ENCODE measurements at places on chromosomes 11 and 22. TPM values are rescaled to one million over a fixed set of nuclear protein-coding genes. Genes with fewer than 3 reads are reported as not detected.

UFD1 gene
- 76.2 TPM for total RNA-seq

MRGPRE gene
- not detected for total RNA-seq

TKFC gene
- 32.2 TPM for total RNA-seq

ARVCF gene
- total RNA-seq: 24.2 TPM

GRM5 gene
- total RNA-seq: 0.41 TPM

OR6T1 gene
- not detected for total RNA-seq

SLC29A2 gene
- total RNA-seq: 2.6 TPM

PLEKHA7 gene
- total RNA-seq: 0.92 TPM

HTR3A gene
- total RNA-seq: not detected

FXYD6 gene
- 0.53 TPM for total RNA-seq

CBLIF gene
- not detected for total RNA-seq

VPS11 gene
- total RNA-seq: 30.1 TPM

GRCh38 chr22:48951836-48952235 lies 875.8 kb downstream of the BRD1 start:
- H3K36me3 ChIP-seq: no peaks in the 10 kb centered on the region
- no peak overlapping the region for H3K4me3 ChIP-seq
- no peaks in the 10 kb centered on the region for H3K4me1 ChIP-seq
- H3K27ac ChIP-seq: no peak overlapping the region
- H3K27me3 ChIP-seq: peaks cover 9% of the 10 kb centered on the region

GRCh38 chr11:118437208-118438125 lies 1.2 kb downstream of the KMT2A start:
- peak overlapping the region; percentile 93 for H3K4me3 ChIP-seq
- H3K27me3 ChIP-seq: no peaks in the 10 kb centered on the region
- peaks cover 60% of the 10 kb centered on the region for H3K4me1 ChIP-seq
- H3K27ac ChIP-seq: peak overlapping the region; percentile 94
- H3K36me3 ChIP-seq: no peaks in the 10 kb centered on the region

DNA sequence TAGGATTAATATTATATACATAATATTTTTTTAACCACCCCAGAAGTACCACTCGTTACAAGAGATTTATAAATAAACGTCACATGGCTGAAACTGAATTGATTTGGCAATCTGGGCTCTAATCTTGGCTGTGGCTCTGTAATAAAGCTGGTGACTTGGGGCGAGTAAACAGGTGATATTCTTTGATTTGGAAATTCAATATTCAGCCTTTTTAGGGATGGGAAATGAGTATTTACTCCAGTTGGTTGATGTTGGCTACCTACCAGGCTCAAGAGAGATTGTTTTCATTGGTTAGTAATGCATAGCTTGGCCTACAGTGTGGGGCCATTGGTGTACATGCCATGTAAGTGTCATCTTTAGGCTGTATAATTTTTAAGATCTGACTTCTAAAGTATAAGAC lies 117.7 kb upstream of the SORL1-AS1 start:
- H3K4me1 ChIP-seq: peaks cover 11% of the 10 kb centered on the region
- H3K36me3 ChIP-seq: peaks cover 1% of the 10 kb centered on the region
- no peak overlapping the region for H3K4me3 ChIP-seq
- H3K27ac ChIP-seq: no peak overlapping the region
- no peak for DNase-seq

DNA sequence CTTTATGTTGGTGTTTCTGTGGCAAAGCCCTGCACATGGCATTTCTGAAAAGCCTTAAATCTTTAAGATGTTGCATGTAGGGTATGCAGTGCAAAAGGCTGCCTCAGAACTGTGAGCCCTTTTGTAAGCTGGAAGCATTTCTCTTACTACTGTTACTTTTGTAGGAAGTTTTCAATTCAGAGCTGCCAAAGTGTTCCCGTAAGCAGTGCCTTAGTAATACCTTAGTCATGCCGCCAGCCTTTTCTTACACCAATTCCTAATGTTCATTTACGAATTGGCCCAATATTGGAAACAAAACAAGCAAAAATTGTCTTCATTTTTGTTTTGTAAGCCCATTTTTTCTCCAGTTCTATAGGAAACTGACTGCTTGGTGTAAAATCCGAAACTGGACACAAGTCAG lies 67.4 kb upstream of the RASSF10 start:
- peaks cover 32% of the 10 kb centered on the region for H3K36me3 ChIP-seq
- no peak overlapping the region for H3K27ac ChIP-seq
- H3K4me3 ChIP-seq: no peak overlapping the region
- H3K4me1 ChIP-seq: no peaks in the 10 kb centered on the region

GRCh38 chr11:123405123-123405592 lies 24.9 kb upstream of the GRAMD1B start:
- H3K27ac ChIP-seq: no peak overlapping the region
- H3K36me3 ChIP-seq: no peaks in the 10 kb centered on the region
- H3K27me3 ChIP-seq: peaks cover 57% of the 10 kb centered on the region
- no peaks in the 10 kb centered on the region for H3K4me1 ChIP-seq
- no peak overlapping the region for H3K4me3 ChIP-seq

GRCh38 chr22:27937453-27937852 lies 18.4 kb upstream of the PITPNB start:
- no peak overlapping the region for H3K27ac ChIP-seq
- peaks cover 3% of the 10 kb centered on the region for H3K36me3 ChIP-seq
- no peaks in the 10 kb centered on the region for H3K27me3 ChIP-seq
- peaks cover 8% of the 10 kb centered on the region for H3K4me1 ChIP-seq

GRCh38 chr11:26844963-26845362 lies 123.1 kb upstream of the SLC5A12 start:
- no peaks in the 10 kb centered on the region for H3K36me3 ChIP-seq
- peaks cover 77% of the 10 kb centered on the region for H3K4me1 ChIP-seq
- DNase-seq: no peak
- H3K27me3 ChIP-seq: no peaks in the 10 kb centered on the region

GRCh38 chr22:45312856-45313255 lies 3.1 kb downstream of the FAM118A start:
- peaks cover 1% of the 10 kb centered on the region for H3K36me3 ChIP-seq
- H3K4me1 ChIP-seq: peaks cover 36% of the 10 kb centered on the region
- no peak for DNase-seq
- no peaks in the 10 kb centered on the region for H3K27me3 ChIP-seq
- no peak overlapping the region for H3K4me3 ChIP-seq

GRCh38 chr22:39428597-39429071 lies 28.2 kb upstream of the MGAT3 start:
- H3K36me3 ChIP-seq: peaks cover 5% of the 10 kb centered on the region
- no peaks in the 10 kb centered on the region for H3K27me3 ChIP-seq
- H3K4me1 ChIP-seq: peaks cover 52% of the 10 kb centered on the region
- DNase-seq: peak; percentile 95
- no peak overlapping the region for H3K4me3 ChIP-seq
- peak overlapping the region; percentile 74 for H3K27ac ChIP-seq

- H3K4me1 ChIP-seq: peaks cover 8% of the 10 kb centered on the region
- H3K36me3 ChIP-seq: no peaks in the 10 kb centered on the region
- no peak overlapping the region for H3K27ac ChIP-seq
- H3K27me3 ChIP-seq: peaks cover 22% of the 10 kb centered on the region
- no peak for DNase-seq
Observed at GRCh38 chr22:41919357-41920224, 4.7 kb upstream of the SHISA8 start.

DNA sequence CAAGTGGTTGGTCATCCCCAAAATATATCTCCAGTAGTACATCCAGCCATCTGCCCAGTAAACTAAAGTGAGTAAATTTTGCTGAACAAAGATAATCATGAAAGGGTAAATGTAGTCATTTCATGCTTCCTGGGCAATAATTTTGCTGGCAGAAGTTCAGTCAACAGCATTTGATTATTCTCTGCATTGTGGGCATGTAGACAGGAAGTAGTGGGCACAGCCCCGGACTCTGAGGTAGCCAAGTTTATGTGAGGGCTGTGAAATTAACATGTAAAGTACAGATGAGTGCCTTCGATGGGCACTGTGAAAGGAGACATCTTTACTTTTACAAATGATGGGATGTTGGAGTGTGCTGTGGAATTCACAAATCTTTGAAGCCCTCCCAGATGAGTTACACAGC lies 312.2 kb upstream of the MTNR1B start:
- no peak overlapping the region for H3K4me3 ChIP-seq
- H3K27ac ChIP-seq: no peak overlapping the region
- peaks cover 1% of the 10 kb centered on the region for H3K36me3 ChIP-seq
- DNase-seq: no peak
- no peaks in the 10 kb centered on the region for H3K4me1 ChIP-seq
- no peaks in the 10 kb centered on the region for H3K27me3 ChIP-seq

DNA sequence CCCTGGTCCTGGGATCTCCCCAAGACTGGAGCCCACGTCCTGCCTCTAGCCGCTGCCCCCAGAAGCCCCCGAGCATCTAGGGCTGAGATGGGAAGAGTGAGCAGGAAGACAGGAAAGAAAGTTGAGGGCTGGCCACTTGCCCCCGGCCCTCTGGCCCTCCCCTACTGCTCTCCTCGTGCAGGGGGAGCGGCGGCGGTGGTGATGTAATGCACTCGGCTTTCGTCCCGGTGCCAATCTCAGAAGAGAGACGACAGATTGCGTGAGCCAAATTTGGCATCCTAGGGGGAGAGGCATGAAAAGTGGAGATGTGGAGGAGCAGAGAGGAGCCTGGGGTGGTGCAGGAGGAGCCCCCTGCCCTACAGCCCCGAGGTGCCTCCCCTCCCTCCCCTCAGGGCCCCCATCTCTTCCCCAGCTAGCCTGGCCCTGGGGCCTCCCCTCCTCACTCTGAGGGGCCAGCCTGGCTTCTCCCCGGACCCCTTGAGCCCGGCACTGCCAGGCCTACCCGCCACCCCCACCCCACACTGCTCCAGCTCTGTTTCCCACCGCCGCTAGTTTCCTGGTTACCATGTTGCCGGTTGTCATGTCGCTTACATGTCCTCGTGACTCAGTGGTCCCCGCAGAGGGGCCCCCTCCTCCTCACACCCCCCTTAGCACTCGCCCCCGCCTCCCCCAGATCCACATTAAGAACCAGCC lies 2.5 kb downstream of the KCNJ4 start:
- no peak overlapping the region for H3K4me3 ChIP-seq
- H3K36me3 ChIP-seq: no peaks in the 10 kb centered on the region
- DNase-seq: no peak
- peaks cover 33% of the 10 kb centered on the region for H3K27me3 ChIP-seq
- H3K27ac ChIP-seq: no peak overlapping the region
- H3K4me1 ChIP-seq: peaks cover 7% of the 10 kb centered on the region

GRCh38 chr22:38461057-38461413 lies 6.0 kb upstream of the KCNJ4 start:
- no peaks in the 10 kb centered on the region for H3K36me3 ChIP-seq
- H3K27ac ChIP-seq: no peak overlapping the region
- DNase-seq: no peak
- H3K4me3 ChIP-seq: peak overlapping the region; percentile 65
- H3K27me3 ChIP-seq: peaks cover 23% of the 10 kb centered on the region

DNA sequence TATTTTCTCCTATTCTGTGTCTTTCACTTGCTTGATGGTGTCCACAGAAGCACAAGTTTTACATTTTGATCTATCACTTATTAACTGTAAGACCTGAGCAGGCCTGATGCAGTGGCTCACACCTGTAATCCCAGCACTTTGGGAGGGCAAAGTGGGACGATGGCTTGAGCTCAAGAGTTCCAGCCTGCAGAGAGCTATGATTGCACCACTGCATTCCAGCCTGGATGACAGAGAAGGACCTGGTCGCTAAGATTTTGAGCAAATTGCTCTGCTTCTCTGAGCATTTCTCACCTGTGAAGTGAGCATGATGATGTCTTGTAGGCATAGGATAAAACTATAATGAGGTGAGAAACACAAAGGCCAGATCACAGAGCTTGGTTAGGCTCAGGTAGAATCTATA lies 6.7 kb downstream of the CCDC87 start:
- no peaks in the 10 kb centered on the region for H3K36me3 ChIP-seq
- no peaks in the 10 kb centered on the region for H3K4me1 ChIP-seq
- no peak overlapping the region for H3K4me3 ChIP-seq
- no peak overlapping the region for H3K27ac ChIP-seq

- DNase-seq: no peak
- H3K4me3 ChIP-seq: no peak within 1 kb of the TSS
- no peak within 1 kb of the TSS for H3K27ac ChIP-seq
- no peaks in the 10 kb centered on the region for H3K36me3 ChIP-seq
Observed at GRCh38 chr11:57751676-57752253, at the start of gene BTBD18. BTBD18 (minus strand) TSS chr11:57751819; CDS start chr11:57751188, 631 bp downstream.

DNA sequence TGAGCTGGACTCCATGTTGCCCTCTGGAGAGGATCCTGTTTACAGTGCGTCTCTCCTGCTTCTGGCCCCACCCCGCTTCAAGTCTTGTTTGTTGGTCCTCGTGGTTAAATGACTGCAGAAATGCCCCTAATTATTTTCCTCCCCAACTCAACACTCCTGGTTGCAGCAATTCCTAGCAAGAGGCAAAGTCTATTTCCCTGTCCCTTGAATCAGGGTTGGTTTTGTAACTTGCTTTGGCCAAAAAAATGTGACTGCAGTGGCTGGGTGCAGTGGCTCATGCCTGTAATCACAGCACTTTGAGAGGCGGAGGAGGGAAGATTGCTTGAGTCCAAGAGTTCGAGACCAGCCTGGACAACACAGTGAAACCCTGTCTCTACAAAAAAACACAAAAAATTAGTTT lies 41.0 kb upstream of the FGF3 start:
- H3K27me3 ChIP-seq: peaks cover 37% of the 10 kb centered on the region
- H3K4me1 ChIP-seq: no peaks in the 10 kb centered on the region
- H3K27ac ChIP-seq: no peak overlapping the region
- DNase-seq: no peak

DNA sequence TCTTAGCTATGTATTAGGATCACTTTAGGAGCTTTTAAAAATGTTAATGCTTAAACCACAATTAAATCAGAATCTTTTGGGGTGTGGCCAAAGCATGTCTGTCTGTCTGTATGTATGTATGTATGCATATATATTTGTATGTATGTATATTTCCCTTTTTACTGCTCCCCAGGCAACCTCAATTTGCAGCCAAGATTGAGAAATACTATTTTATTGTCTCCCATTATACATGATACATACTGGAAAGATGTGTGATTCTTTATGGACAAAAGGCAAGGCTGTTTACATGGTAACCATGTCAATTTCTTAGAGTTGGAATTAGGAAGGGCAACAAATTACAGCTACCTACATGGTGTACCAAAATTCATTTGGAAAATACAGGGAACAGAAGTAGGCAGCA lies 783.6 kb downstream of the ETS1 start:
- no peak overlapping the region for H3K27ac ChIP-seq
- H3K36me3 ChIP-seq: no peaks in the 10 kb centered on the region
- no peaks in the 10 kb centered on the region for H3K4me1 ChIP-seq
- no peaks in the 10 kb centered on the region for H3K27me3 ChIP-seq
- H3K4me3 ChIP-seq: no peak overlapping the region

GRCh38 chr22:30606455-30607299 lies at the start of gene TCN2:
TCN2 (plus strand) TSS chr22:30607174; CDS start chr22:30607332, 158 bp downstream.
- H3K36me3 ChIP-seq: peaks cover 2% of the 10 kb centered on the region
- peak within 1 kb of the TSS; percentile 92 for H3K27ac ChIP-seq
- peak within 1 kb of the TSS; percentile 77 for H3K4me3 ChIP-seq
- H3K27me3 ChIP-seq: no peaks in the 10 kb centered on the region
- peaks cover 43% of the 10 kb centered on the region for H3K4me1 ChIP-seq

All from chondrocyte (in vitro differentiated cells).